ENCODE measurements at places on chromosomes 12 and 14.

- no peak for DNase-seq
Measured at GRCh38 chr12:124761871-124762270, 101.8 kb downstream of the SCARB1 start.

DNA sequence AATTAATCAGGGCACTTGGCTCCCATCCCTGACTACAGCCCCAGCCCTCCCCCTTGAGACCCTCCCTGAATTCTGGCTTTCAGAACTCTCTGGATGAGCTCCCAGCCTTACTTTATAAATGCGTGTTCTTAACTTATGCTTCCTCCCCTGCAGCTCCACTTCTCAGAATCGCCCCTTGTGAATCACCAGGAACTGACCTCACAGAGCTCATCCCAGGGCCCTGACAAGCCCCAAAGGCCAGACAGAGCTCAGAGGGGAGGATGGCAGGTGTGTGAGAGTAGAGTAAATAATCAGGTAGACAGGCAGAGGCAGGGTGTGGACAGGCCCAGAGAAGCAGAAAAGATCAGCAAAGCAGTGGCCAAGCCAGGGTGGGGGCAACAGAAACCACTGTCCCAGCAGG lies 68.2 kb upstream of the FOXN3 start:
- no peak for DNase-seq

DNA sequence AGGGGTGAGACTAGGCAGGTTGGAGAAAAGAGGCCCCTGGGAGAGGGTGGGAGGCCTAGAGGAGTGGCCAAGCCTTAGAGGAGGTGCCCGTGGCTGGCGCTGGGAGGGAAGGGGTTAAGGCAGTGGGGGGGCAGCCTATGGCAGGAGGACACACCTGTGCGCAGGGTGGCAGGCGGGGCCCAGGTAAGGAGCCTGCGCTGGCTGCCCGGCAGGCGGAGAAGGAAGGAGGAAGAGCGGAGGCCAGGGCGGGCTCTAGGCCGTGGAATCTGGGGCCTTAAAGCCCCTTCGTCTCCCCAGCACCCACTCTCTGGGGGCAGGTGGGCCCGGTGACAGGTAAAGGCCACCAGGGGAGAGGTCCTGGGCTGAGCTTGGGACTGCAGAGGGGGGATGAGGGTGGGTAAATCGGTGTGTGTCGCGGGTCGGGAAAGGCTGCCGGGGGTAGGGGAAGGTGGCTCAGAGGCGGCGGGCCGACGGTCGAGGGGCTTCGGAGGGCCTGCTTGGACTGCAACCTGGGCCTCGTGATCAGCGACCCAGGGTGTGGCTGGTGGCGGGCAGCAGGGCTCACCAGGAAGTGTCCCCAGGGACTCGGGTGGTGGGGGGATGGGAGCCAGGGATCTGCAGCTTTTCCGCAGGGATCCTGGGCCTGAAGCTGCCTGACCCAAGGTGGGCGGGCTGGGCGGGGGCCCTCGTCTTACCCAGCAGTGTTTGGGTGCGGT lies 7.3 kb downstream of the PHB2 start:
- no peak for DNase-seq

- no peak for DNase-seq
Measured at GRCh38 chr12:49798248-49798647, 30.0 kb downstream of the NCKAP5L start.

DNA sequence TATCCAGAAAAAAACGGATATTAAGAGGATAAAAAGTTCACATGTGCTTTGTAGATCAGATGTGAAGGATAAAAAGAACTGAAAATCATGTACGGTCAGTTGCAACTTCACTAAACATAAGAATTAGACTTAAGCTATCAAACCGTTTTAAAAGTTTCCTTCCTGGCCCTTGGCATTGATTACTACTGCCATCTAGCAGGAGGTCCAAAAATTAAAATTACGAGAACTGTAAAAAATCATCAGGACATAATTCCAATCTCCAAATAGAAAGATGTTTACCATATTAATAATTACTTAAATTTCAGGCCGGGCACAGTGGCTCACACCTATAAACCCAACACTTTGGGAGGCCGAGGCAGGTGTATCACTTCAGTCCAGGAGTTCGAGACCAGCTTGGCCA lies 7.9 kb downstream of the WDR89 start:
- DNase-seq: no peak

DNA sequence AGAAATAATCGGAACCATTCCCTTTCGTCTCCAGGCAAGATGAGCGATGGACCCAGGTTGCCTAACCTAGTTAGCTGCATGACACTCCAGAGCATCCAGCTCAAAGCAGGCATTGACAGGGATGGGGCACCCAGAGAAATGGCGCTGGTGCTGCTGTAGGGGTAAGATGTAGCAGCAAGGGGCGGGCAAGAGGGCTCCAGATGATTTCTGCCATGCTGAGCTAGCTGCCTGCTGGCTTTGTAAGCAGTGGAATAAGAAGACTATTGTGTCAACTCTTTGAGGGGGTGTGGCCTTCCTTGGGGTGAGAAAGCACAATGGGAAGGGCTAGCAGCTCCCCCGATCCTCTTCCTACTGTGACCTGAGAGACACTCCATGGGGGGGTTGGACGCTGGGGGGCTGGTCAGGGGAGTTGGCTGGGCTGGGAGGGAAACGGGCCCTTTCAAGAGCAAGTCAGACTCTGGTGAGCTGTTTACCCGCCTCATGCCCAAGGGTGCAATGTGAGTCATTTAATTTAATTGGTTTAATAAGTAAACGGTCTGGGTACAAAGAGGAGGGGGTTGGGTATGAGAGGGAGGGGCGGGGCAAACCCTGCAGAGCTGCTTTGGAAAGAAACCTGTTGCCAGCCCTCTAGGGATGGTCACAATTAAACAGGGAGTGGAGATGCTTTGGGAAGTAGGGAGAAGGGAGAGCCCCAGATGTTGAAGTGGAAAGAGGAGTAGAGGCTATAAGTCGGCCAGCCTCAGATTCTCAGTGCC lies 50.5 kb downstream of the B4GALNT3 start:
- no peak for DNase-seq

DNA sequence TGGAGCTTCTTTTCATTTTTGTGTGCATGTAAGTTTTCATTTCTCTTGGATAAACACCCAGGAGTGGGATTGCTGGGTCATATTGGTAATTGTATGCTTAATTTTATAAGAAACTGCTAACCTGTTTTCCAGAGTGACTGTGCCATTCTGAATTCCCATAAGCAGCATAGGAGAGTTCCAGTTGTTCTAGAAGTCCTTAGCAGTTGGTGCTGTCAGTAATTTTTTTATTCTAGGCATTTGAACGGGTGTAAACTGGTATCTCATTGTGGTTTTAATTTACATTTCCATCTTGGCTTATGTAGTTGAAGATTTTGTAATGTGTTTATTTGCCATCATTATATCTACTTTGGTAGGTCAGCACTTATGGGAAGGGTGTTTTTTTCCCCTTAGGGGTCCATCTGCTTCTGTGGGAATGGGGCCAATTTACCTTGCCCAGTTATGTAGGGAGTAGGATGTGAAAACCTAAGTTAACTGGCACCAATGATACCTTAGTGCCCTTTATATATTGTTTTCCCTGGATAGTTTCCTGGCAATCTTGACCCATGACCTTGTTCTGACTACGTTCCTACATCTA lies 202.9 kb downstream of the AKAP6 start:
- DNase-seq: no peak

- no peak for DNase-seq
Measured at GRCh38 chr12:122226366-122227125, 694 bp upstream of the DIABLO start.

DNA sequence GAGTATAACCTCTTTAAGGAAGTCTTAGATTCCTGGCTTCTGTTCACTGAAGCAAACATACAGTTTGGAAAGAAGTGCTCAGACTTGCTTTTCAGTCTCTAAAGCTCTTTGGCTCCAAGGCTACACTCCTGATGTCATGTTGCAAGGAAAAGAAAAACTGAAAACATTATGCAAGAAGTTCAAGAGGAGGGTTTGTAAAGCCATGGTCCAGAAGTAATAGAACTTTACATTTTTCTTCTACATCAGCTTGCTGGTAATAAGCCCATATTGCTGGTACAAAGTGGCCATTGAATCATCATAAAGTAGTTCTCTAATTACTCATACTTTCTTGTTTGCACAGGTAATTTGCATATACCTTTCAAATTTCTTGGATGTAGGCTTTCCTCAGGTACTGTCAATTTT lies 83.6 kb downstream of the BBS10 start:
- no peak for DNase-seq

- no peak for DNase-seq
Measured at GRCh38 chr12:82893896-82894295, 207.2 kb downstream of the TMTC2 start.

- DNase-seq: no peak
Measured at GRCh38 chr12:128664501-128664900, 159.3 kb downstream of the SLC15A4 start.

DNA sequence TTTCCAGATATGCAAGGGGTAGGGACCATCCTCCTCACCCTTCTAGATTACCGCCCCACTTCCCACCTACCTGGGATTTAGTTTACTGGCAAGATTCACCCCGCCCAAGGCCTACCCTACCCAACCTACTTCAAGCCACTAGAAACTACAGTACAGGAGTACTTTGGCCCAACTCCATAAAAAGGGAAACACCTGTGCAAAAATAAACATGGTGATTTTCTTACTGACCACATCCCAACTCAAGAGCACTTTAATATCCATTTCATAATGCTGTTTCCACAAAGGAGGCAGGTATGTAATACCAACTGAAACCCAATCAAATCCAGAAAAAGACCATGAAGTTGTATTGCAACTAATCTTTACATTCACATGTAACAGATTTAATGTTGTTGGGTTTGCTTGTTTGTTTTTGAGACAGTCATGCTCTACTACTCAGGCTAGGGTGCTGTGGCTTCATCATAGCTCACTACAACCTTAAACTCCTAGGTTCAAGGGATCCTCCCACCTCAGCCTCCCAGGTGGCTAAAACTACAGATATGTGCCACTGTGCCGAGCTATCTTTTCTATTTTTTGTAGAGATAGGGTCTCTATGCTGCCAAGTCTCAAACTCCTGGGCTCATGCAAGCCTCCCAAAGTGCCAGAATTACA lies 41.7 kb upstream of the RAP1B start:
- DNase-seq: no peak

DNA sequence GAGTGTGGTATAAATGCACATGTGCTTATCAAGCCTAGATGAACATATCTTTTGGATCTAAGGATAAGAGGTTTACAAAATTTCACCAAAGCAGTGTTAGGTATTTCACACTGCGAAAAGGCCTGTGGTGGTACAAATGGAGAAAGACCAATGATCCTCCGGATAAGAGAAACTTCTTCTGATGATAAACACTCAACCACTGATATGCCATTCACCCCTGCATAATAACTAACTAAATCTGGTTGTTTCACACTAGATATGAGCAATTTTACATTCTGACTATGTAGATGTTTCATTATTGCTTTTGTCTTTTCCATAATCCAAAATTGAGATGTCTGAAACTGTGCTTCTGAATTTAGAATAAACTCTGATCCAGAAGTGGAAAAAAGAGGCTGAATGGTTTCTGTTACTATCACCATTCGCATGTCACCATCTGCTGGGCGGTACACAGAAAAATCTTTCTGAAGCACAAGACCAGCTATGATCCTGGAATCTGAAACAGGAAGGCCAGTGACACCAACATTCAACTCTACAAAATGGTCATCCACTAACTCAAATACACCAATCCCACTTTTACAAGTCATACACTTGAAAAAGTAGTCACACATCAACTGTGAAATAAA lies 1.3 kb downstream of the BBS10 start:
- no peak for DNase-seq

- no peak for DNase-seq
Measured at GRCh38 chr14:24274101-24274543, 2.7 kb upstream of the RABGGTA start.

GRCh38 chr14:50801706-50802105 lies 29.3 kb downstream of the NIN start:
- DNase-seq: no peak

- DNase-seq: no peak
Measured at GRCh38 chr14:51929910-51930682, 59.2 kb upstream of the RTRAF start.

DNA sequence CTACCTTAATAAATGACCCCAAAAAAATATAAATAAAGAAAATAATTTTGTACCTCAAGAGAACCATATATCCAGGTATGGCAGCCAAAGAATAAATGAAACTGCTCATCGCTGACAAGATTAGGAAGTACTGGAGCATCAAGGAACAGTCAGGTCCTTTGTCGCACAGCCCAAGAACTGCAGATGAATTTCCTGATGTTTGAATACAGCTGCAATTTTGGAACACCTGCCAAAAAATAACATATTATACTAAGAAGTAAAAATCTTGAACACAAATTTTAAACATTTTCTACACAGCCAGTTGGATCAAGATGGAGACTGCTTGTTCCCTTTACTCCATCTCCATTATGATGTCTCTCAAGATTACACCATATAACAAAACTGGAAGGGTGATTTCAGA lies 42.6 kb downstream of the SLCO1A2 start:
- no peak for DNase-seq

DNA sequence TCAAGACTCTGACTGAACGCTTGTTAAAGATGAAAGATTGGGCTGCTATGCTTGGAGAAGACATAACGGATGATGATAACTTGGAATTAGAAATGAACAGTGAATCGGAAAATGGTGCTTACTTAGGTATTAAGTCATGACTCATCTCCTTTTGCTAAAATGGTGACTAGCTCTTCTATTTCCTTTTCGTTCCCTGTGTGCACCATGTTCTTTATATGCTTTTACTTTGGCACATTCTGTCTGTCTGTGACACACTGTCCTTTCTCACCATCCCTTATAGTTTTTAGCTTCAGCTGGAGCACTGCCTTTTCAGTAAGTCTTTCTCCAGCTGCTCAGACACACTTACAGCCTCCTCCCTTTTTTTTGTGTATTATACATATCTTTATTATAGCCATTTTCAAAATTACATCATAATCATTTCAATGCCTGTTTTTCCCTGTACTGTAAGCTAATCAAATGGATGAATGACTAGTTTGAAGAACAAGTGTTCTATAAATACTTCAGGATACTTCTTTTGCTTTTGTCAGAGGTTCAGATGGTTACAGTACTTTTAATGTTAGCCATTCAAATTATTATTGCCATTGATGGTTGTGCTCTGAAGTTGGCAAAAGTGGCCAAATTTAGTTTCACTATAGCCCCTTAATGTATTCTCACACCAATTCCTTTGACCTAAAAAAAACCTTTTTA lies 68.6 kb downstream of the MIA2 start:
- no peak for DNase-seq

DNA sequence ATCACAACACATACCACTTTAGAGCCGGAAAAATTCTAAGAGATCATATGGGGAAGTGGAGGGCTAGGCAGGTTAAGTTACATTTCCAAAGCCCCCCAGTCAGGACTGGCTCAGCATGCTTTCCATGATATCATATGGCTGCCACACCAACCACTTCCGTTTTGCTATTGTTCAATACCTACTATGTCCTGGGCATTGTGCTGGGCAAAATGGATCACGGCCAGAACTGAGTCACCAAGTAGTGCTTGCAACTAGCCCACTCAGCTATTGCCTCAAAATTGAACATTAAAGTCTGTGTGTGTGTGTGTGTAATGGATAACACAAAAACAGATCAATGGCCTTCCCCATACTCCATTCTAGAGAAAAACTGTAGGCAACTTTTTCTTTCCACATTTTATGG lies 22.7 kb downstream of the WIF1 start:
- DNase-seq: no peak

GRCh38 chr12:52038447-52038846 lies 12.8 kb upstream of the NR4A1 start:
- DNase-seq: no peak

GRCh38 chr12:77324763-77325468 lies 259.5 kb upstream of the E2F7 start:
- DNase-seq: peak; percentile 68

GRCh38 chr14:100609941-100610391 lies 22.7 kb upstream of the BEGAIN start:
- no peak for DNase-seq

- DNase-seq: peak; percentile 96
Measured at GRCh38 chr14:24429395-24430142, at the start of the genes CBLN3 and KHNYN. Gene CBLN3 (minus strand): TSS chr14:24429668. CDS start chr14:24429054, 614 bp downstream. Gene KHNYN (plus strand): TSS chr14:24429954. CDS start chr14:24430731, 777 bp downstream.

Measured in A549 (cell line).